ENCODE measurements at places on chromosomes 3 and 15.

DNA sequence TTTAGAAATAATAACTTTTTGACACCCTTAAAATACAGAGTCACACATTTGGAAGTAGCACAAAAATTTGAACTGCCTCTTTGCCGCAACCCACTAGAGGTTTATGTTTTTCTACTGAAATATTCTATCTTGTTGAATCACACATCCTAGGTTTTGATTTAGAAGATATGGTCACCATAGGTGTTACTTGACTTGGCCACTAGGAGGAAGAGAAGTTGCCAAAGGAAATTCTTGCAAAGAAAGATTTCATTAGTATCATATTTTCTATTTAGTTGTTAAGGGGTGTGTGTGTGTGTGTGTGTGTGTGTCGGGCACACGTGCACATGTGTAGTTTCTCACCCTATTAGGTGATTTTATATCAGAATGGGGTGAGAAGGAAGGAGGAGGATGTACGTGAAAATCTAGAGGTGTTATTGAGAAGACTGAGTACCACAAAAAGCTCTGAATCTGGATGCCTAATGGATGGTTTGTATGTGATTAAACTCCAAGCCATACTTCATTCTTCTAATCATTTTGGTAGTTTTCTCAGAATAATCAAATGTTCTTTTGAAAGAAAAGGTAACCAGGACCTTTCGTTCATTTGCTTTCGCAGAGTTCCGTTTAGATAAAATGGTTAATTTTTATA lies 31.5 kb downstream of the ZFAND6 start:
- DNase-seq: no peak

GRCh38 chr3:8460050-8460708 lies 41.4 kb upstream of the LMCD1 start:
- no peak for DNase-seq

DNA sequence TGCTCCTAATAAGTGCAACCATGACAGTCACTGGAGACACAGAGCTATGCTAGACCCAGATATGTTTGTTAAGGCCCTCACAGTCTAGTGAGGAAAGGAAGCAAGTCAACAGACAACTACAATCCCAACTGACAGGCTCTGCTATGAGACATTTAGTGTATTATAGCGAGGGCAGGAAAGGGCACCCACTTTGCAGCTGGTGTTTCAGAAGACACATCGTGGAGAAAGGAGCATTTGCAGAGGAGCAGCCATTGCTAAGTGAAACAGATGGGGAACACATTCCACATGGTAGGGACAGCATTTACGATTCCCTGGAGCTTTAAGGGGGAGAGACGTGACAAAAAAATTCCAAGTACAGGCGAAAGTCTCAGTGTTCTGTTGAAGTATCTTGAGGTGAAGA lies 685.6 kb downstream of the AGBL1 start:
- DNase-seq: no peak

DNA sequence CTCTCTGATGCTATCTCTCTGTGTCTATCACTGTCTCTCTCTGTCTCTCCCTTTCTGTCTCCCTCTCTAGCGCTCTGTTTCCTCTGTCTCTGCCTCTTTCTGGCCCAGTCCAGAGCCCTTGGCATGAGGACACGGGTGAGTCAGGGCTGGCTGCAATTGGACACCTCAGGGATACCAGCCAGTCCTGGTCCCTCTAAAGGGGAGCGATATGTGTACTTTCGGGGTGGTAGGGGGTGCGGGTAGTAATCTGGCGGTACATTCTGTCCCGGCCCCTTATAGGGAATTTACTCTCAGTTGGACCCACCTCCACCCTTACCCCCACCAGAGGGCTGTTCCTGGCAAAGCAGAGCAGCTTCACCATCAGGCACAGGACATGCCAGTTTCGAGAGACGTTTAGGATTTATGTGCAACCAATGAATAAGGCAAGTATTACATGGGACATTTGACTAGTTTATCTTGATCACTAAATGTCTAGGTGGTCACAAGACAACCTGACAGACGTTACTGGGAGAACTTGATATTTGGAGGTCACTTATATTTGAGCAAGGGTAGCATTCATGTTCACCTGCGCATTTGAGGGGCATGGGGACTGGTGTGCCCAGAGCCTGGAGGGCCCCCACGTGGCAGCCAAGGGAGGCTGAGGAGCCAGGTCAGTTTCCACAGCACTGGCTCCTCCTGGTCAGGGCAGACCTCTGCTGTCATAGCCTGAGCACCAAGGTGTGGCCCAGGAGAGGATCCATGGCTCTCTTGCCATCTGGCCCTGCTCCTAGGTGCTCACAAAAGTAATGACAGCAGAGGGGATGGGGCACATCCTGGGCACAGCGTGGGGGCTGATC lies 256.1 kb downstream of the PLCL2 start:
- no peak for DNase-seq

GRCh38 chr3:49844464-49845183 lies 11.7 kb downstream of the TRAIP start:
- no peak for DNase-seq

DNA sequence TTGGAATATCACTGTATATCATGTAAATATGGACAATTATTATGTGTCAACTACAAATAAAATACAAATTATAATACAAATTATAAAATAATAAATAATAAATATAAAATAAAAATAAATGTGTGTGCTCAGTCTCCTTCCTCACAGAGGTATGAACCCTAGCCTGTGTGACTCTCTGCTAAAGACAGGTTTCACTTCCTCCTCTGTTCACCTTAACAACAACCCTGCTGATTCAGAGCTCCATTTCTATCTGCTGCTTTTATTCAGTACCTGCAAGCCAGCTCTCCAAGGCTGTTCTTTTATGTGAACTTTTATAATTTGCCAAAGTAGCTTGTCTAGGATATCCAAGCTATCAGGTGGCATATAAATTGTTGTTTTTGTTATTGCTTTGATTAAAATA lies 610.7 kb upstream of the GRM7 start:
- no peak for DNase-seq

DNA sequence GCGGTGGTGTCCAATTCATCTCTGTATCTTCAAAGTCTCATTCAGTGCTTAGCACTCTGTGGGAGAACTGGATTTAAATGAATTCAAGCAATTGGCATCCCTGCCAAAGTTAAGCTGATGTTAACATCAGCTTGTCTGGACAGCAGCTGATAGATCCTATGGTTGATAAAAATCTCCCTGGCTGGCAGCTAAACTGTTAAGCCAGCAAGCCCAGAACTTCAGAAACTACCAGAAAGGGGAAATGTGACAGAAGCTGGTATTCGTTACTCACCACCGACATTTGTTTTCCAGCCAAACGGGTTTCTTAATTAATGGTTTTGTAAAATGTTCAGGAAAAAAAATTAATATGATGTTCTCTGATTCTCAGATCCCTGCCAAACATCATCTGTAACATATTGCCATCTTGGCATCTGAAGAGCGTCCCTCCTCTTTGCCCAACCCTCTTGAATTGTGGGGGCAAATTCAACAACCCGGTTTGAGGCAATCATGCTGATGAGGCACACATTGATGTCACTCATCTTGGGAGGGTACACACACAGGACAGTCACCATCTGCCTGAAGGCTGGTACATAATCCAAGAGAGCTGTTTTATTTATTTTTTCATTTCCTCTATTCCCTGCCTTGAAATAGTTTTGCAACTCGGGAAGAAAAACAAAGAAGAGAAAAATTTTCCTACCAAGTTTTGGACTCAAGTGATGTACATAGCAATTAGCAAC lies 76.3 kb upstream of the ABHD17C start:
- DNase-seq: no peak

DNA sequence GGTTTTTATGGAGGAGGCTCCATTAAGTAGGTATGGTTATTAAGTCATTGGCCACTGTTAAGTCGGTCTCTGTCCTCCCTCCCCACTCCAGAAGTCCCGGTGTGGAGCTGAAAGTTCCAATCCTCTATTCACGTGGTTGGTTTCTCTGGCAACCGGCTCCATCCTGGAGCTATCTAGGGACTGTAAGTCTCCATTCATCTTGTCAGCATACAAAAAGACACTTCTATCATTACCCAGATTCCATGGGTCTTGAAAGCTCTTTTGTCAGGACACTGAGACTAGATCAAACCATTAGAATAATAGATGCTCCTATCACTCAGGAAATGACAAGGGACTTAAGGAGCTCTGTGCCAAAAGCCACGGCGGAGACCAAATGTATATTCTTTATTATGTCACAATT lies 110.3 kb downstream of the PIK3CB start:
- DNase-seq: no peak

GRCh38 chr3:172859041-172859440 lies 108.5 kb downstream of the ECT2 start:
- no peak for DNase-seq

- no peak for DNase-seq
Measured at GRCh38 chr3:60175680-60176079, 1075.6 kb downstream of the FHIT start.

GRCh38 chr15:72933976-72934375 lies 118.3 kb upstream of the NEO1 start:
- no peak for DNase-seq

DNA sequence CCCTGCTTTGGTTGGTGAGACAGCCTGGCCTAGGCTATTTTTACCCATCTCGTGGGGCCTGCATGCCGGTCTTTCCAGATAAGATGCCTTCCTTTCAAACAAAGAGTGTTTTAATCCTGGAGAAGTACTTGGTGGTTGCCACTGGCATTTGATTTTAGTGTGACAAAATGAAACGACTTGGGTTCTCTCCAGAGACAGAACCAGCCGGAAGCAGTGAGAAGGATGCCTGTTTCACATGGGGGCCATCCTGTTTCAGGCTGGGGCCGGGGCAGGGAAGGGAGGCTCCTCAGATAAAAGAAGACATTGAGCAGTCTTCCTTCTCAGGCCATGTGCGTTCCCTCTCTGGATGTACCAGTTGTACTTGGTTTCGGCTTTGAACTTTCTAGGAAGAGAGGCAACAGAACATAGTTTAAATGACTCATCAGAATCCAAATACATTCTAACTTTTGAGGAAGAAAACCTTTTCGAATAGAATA lies 74.9 kb downstream of the TOP2B start:
- no peak for DNase-seq
